Activated CD4-positive, alpha-beta T cell treated with anti-CD3 and anti-CD28 coated beads, Interleukin-2, amount 50 U/mL, for 4 hours (primary cell): ENCODE measurements at places on chromosomes 1 and 21.

DNA sequence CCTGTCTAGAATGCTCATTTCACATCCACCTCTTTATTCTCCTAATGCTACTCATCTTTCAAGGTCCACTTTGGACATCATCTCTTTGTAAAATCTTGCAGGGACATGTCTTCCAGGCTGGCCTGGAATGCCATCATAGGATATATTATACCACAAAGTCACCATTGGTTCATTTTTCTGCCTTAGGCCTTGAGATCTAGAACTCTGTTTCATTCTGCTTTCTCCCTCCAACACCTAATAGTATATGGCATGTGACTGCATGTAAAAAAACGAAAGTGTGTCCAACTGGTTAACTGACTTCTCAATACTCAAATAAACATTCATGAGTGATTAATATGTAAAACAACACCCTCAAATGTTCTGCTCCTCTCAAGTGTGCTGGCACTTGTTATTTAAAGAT lies 84.1 kb downstream of the RGS2 start:
- DNase-seq, result no peak

GRCh38 chr1:26991310-26992116 lies 2.0 kb upstream of the TRNP1 start:
- DNase-seq, result no peak

DNA sequence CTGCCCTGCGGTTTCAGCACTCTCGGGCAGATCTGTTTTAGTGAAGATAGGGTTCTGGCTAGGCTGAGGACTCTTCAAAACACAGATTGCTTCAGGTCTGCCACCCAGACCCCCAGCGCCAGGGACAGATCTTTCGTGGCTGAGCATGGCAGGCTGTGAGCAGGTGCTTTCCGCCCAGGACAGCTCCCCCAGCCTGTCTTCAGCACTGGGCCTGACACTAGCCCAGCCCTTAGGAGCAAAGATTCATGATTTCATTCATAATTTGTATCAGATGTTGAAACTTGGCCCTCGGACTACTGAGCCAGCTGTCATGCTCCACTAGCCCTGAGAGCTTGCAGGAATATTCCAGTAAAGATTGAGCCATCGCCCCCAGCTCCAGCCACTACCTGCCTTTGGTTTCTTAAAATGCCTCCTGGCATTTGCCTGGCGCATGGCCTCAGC lies 5.9 kb downstream of the ADPRS start:
- no peak for DNase-seq

GRCh38 chr1:229254910-229255541 lies 15.9 kb upstream of the RAB4A start:
- DNase-seq, result no peak

- DNase-seq, result no peak
These were observed 37.7 kb downstream of the AGL start for GRCh38 chr1:99887890-99888289.

DNA sequence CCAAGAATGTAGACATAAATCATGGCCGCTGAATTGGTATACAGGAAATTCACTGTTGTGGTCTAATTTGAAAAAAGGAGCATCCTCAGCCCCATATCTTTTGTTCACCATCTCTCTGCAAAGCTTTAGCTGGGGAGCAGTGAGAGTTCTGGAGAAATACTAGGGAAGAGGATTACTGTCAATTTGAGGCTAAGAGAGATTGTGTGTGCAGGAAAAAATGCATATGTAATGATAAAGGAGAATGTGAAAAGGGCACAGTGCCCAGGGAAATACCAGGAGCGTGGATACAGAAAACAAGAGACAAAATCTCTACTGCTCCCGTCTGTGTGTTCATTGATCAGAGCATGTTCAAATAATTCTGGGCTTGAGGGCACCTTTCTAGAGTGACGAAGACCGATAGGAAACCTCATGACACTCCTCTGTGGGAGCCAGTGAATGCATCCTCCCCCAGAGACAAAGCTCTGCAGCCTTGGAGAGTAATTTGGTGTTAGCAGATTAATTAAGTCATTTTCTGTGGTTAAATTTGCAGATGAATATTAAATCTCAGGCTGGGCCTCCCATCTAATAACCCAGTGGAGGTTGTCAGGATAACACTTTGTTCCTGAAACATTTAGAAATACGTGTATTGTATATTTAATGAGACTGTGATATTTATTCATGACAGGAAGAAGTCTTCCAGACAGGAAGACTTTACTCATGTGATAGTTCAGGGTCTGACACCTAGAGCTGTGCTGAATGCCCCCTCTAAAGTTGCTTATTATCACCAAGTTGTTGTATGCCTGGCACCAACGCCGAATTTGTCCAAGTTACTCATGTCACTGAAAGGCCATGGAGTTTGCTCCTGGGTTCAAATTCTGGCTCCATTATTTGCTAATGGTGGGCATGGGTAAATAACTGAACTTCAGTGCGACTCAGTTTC lies 287.3 kb upstream of the SGIP1 start:
- DNase-seq, result no peak

DNA sequence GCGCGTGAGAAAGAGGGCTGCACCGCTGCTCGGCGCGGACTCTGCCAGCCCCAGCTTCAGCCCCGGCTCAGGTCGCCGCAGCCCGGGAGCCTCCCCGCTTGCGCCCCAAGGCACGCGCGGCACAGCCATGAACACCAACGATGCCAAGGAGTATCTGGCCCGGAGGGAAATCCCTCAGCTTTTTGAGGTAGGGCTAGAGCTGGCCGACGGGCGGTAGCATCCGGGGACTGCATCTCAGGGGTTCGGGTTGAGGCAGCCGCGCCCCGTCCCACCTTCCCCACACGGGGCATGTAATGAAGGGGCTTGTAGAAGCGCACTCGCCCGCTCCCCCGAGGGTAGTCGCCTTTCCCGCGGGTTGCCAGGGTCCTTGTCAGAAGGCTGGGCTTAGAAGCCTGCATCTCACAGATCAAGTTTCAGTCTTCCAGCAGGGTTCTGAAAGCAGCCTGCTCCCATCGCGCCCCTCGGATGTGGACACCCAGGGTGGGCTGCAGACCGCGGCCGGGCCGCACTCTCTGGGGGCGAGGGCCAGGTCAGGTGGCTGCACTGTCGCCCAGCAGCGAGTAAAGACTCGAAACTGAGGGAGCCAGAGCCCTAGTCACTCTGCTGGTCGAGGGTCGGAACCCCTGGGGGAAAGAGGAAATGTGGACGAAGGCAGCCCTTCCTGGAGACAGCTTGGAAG lies 507 bp downstream of the AK5 start:
- peak; percentile 8 for DNase-seq

GRCh38 chr1:30460661-30461060 lies 262.7 kb downstream of the MATN1 start:
- DNase-seq, result no peak

DNA sequence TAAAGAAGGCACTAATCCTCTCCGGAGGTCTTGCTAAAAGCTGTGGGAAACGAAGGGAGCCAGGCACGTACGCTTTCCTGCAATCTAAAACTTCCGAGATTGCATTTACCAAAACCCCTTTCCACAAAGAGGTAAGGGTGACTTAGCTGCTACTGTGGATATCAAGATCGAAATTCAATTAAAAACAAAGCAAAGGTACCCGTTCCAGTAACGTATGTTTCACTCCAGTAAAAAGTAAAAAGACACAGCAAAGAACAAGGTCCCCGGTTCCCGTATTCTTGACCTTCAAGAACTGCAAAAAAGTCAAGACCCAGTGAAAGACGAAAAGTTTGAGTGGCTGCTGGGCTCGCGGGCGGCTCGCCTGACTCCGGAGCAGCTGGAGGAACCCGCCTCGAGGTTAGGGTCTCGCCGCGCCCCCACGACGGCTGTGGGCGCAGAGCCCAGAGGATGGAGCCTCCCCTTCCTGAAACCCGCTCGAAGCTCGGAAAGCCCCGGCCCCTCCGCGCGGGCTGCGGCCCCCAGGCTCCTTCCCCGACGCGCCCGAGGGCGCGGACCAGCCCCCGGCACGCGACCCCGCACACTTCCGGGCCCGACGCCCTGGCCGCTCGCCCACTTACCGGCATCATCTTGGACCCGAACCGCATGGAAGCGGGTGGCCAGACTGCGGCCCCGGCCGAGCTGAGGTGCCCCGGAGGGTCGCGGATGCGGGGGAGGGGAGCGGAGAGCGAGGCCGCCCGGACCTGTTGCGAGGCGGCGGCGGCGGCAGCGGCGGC lies 524 bp downstream of the TP53BP2 start:
- DNase-seq, result peak; percentile 38

GRCh38 chr1:228276901-228277490 lies 69.2 kb downstream of the OBSCN start:
- no peak for DNase-seq

DNA sequence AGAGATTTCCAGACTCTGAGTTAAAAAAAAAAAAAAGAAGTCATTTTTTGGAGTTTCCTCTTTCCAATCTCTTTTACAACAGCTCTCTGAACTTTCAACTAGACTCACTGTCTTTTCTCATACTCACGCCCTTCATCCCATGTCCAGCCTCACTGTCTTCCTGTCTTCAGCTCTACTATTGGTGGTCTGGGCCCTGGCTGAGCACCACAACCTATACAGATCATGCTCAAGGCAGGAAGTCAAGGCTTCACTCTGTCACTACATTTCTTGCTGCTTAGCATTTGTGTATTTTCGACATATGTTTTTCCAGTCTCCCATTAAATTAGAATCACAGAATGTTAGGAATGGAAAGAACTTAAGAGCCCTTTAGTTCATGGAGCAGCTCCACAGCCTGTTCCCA lies 106.4 kb upstream of the PPP2R5A start:
- DNase-seq, result no peak

GRCh38 chr1:200279810-200280411 lies 129.9 kb downstream of the ZNF281 start:
- no peak for DNase-seq

- no peak for DNase-seq
These were observed 21.4 kb upstream of the BLACAT1 start for GRCh38 chr1:205477121-205477758.

DNA sequence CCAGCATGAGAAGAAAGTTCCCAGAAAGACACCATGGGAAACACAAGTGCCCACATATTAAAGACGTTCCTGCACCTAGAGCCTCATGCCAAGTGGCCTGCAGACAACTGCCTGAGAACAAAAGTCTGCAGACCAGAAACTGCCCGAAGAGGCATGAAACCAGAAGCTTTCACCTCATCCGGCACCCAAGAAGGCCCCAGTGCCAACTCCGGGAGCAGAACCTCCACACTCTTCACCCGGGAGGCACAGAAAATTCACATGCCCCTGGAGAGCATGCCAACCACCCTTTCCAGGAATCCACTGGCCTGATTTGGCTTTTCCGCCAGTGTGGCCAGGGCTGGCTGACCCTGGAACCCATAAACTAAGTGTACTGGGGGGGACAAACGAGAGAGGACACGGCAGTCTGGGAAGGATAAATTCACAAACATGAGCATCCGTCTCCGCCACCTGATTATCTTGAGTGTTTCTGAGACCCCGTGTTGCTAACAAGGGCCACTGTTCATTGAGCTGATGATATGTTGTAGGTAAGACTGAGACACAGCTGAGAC lies 6.8 kb downstream of the TFF2 start:
- DNase-seq, result no peak

GRCh38 chr1:224080115-224080774 lies 33.7 kb upstream of the FBXO28 start:
- no peak for DNase-seq

GRCh38 chr1:53025769-53026112 lies 36.3 kb upstream of the PODN start:
- DNase-seq, result no peak

GRCh38 chr1:5985250-5985649 lies 7.0 kb downstream of the NPHP4 start:
- DNase-seq, result no peak

GRCh38 chr1:106406114-106406513 lies 650.4 kb upstream of the PRMT6 start:
- DNase-seq, result no peak

DNA sequence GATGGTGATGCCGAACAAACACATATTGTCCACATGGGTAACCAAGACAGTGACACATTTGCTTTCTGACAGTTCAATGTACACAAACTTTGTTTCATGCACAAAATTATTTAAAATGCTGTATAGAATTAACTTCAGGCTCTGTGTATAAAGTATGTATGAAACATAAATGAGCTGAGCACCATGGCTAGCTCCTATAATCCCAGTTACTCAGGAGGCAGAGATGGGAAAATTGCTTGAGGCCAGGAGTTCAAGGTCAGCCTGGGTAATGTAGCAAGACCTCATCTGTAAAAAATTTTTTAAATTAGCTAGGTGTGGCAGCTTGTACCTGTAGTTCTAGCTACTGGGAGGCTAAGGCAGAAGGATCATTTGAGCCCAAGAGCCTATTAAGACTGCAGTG lies 19.2 kb upstream of the RC3H1 start:
- no peak for DNase-seq

GRCh38 chr1:26471498-26472319 lies 531 bp upstream of the HMGN2 start:
- DNase-seq, result peak; percentile 12

- DNase-seq, result no peak
These were observed 19.1 kb downstream of the ILDR2 start for GRCh38 chr1:166956057-166956850.

DNA sequence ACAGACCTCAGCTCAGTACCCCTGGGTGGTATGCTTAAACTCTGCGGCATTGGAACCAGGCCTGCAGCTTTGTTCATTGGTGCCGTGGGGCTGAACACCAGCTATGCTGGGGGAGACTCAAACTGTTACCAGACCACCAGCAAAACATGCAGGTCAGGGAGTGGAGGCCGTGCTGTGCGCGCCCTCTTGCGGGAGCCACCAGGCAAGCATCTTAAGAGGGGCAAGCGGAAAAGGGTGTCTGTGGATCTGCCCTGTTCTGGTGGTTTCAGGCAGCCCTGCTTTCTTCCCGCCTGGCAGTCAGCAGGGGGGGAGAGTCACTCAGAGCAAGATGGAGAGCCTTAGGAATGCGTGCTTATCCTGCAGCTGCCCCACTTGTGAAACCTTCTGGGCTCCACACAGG lies 276.9 kb upstream of the ZRANB2 start:
- DNase-seq, result no peak

DNA sequence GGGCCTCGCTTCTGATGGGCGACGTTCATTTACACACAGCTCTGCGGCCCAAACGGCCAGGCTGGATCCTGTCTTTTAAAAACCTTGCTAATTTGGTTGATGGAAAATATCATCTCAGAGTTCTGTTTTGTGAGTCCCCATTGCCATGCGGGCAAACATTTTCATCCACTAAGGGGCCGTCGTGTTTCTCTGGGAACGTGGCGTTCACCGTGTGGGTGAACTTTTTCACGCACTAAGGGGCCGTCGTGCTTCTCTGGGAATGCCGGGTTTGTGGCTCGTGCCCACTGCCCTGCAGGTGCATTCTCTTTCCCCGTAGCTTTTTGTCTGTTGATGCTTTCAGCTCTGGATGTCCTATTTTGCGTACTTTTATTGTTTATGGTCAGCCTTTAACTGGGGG lies 6.8 kb downstream of the COL18A1 start:
- no peak for DNase-seq

- no peak for DNase-seq
These were observed 18.7 kb upstream of the CLDN8 start for GRCh38 chr21:30234643-30235042.

DNA sequence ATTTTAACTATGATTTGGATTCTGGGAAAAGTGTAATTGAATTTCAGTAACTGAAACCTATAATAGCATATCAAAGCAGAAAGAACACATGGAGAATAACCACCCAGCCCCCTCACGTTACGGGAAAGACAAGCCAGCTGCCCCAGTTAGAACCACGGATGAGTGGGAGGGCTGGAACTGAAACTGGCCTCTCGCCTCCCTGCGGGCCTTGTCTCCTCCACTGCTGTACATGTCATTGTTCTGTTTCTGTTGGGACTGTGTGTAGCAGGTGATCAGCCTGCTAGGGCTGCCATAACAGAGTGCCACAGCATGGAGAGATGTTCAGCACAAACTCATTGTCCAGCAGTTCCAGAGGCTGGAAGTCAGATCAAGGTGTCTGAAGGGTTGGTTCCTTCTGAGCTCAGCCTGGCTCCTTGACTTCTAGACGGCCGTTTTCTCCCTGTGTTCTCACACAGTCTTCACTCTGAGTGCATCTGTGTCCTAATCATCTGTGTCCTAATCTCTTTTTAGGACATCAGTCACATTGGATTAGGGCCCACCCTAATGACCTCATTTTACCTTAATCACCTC lies 52.4 kb downstream of the MAP3K21 start:
- no peak for DNase-seq
